AG09309 (cell line): ENCODE measurements at places on chromosomes 2 and 18.

- DNase-seq, result no peak
Measured at GRCh38 chr2:232239951-232240681, 138.4 kb upstream of the ALPP start.

DNA sequence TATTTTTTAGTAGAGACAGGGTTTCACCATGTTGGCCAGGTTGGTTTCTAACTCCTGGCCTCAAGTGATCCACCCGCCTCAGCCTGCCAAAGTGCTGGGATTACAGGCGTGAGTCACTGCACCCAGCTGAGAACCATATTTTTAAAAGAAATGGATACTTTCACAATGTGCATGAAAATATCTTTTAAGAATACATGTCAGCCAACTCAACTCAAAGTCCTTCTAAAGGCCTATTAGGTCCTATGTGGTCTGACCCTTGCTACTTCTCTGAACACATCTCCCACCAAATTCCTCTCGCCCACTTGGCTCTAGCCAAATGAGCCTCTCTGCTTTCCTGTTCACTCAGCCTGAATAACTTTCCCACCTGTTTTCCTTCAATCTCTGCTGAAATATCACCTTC lies 119.6 kb downstream of the MTX2 start:
- DNase-seq, result no peak

DNA sequence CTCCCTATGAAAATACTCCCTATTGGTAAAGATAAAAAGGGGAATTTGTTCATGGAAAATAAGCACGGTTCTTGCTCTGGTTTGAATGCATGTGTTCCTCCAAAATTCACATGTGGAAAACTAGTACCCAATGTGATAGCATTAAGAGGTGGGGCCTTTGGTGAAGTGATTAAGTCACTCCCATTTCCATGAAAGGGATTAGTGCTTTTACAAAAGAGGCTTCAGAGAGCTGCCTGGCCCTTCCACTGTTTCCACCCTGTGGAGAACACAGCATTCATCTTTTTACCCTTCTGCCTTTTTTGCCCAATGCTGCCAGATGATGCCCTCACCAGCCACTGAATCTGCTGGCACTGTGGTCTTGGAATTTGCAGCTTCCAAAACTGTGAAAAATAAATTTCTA lies 666.8 kb downstream of the ARHGAP15 start:
- no peak for DNase-seq

GRCh38 chr2:48738806-48739205 lies 16.7 kb downstream of the LHCGR start:
- no peak for DNase-seq

- DNase-seq, result no peak
Measured at GRCh38 chr18:51522821-51523220, 325.3 kb upstream of the MEX3C start.

DNA sequence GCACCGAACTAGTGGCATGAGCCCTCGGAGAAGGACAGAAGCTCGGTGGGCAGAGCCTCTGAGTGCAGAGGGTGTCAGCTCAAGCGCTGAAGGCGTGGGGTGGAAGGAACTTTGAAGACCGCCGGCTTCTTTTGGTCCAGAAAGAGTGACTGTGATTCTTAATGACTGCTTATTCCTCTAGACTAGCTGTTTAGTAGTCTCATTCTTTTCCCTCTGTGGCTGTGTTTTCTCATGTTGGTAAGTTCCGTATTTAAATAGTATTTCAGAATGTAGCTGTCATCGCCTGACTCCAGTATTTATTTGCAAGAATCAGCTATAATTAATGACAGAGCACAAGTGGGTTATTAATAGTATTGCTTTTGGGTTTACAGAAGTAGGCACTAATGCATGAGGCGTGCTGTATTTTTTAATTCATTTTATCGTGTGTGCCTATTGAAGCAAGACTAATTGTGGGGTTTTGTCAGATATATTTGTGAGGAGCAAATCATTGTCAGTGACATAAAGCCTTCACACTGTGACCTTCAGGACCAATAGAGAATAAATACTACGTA lies 80.8 kb upstream of the NFATC1 start:
- DNase-seq, result no peak

DNA sequence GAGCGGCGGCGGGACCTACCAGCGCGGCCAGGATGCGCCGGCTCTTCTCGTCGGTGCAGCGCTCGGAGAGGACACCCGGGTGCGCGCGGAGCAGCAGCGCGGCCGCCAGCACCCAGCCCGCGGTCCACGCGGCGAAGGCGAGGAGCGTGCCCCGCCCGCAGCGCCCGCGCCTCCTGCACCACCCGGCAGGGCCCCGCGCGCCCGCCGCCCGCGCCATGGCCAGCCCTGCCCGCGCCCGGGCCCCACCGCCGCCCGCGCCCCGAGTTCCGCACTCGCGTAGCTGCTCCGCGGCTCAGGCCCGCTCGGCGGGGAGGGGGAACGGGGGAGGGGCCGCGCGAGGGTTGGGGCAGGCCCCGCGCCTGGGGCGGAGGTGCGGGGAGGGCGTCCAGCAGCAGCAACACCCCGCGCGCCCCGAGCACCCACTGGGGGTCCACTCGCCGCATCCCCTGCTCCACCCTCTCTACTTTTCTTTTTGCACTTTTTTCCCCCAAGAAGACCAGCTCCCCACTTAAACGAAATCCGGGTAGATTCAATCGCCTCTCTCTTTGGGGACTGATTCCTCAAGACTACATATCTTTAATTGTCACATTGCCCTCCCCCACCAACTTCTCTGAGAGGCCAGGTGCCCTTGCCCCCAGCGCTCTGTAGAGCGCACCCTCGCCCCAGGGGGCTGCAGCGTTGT lies at the start of gene DIPK1C:
Gene DIPK1C (minus strand): TSS at position 266 of the 682 bp plus-strand sequence. CDS start 49 bp downstream, at position 217.
- DNase-seq, result no peak

- no peak for DNase-seq
Measured at GRCh38 chr18:62335494-62335893, 10.4 kb downstream of the TNFRSF11A start.

GRCh38 chr2:55550368-55551102 lies 31.0 kb downstream of the CFAP36 start:
- peak; percentile 52 for DNase-seq

GRCh38 chr2:28224648-28225472 lies 167.8 kb upstream of the FOSL2 start:
- peak; percentile 95 for DNase-seq

DNA sequence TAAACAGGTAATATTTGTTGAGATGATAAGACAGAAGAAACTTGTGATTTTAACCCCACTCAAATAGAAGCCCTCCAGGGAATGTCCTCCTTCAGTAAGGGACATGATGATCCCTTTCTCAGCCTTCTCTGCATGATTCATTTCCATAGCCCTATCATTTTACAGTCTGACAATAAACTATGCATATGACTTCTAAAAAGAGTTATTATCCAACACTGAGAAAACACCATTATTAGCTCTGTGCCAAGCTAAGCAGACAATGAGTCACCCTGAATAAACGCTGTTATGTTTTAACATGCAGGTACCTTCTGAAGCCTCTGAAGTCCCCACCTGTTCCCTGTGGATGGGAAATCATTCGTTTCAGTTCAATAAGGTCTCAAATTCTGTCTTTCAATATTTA lies 54.7 kb downstream of the DTNB start:
- DNase-seq, result peak; percentile 33

GRCh38 chr18:35624146-35624545 lies 42.6 kb downstream of the GALNT1 start:
- no peak for DNase-seq

DNA sequence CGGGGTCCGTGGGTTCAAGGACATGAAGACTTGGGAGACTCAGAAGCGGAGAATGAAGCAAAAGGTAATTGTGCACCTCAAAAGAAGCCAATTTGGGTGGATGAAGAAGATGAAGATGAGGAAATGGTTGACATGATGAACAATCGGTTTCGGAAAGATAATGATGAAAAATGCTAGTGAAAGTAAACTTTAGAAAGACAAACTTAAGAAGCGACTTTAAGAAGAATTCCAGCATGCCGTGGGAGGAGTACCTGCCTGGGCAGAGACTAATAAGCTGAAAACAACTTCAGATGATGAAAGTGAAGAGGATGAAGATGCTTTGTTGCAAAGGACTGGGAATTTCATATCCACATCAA lies 43.5 kb downstream of the PSTPIP2 start:
- DNase-seq, result no peak

DNA sequence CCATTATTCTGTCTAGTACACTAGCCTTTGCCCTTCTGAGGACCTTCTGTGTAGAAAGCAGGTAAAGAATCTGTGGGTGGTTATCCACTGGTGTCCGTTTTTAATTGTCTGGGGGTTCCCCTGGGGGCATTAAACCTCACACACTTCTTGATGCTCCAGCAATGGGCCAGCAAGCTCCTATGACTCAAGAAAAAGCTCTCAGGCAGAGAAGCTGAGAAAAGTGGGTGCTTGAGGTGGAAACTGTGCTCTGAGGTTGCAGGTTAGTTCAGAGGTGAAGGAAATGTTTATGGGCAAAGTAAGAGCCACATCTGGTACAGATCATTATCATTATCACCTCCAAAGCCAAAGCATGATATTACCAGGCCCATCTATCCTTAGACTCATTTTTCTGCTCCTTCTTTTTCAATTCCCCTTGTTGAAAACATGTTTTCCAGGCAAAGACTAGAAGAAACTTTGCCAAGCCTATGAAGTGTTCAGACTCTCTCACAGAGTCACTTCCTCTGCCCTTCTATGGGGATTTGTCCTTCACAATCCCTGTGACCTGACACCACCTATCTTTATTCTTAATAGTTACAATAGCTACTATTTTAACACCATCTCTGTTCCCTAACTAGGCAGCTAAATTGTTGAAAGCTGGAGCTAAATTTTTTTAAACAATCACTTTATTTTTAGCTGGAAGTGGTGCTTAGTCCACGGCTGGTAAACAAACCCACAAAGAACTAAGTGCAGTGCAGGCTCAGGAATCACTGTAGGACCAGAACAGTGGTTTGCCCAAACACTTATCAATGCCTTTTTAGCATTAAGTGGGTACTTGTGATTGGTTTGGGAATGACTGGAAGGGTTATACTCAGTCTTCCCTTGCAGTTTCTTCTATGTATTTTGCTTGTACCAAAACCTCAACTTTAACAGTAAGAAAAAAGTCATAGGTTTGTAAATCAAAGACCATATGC lies 512.8 kb upstream of the POU3F3 start:
- DNase-seq, result no peak

DNA sequence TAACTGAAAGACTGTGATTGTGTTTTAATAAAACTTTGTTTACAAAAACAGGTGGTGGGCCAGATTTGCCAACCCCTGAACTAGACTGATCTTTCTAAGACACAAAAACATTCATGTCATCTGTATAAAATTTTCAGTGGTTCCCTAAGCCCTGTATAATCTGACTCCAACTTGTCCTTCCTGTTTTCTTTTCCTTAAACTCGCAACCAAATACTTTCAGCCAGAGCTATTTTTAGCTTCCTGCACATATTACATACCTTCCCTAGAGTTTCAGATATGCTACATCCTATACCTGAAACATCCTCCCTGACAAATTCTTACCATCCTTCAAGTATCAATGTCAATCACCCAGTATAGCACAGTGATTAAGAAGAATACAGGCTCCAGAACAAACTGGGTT lies 4.8 kb downstream of the GCFC2 start:
- DNase-seq, result no peak

- no peak for DNase-seq
Measured at GRCh38 chr2:36369716-36370115, 14.1 kb downstream of the CRIM1 start.

GRCh38 chr2:55138882-55139229 lies 88.6 kb upstream of the RTN4 start:
- no peak for DNase-seq

GRCh38 chr18:78510636-78511035 lies 469.0 kb upstream of the SALL3 start:
- no peak for DNase-seq

DNA sequence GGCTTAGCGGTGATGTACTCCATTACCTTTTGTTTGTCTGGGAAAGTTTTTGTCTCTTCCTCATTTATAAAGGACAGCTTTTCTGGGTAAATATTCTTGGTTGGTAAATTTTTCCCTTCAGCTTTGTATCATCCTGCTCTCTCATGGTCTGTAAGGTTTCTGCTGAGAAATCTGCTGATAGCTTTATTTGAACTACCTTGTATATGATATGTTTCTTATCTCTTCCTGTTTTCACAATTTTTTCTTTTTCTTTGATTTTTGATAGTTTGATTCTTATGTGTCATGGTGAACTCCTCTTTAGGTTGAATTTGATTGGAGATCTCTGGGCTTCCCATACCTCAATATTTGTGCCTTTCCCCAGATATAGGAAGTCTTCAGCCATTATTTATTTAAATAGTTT lies 44.7 kb downstream of the MSTN start:
- DNase-seq, result no peak

GRCh38 chr2:215729985-215730620 lies 283.2 kb downstream of the MREG start:
- DNase-seq, result no peak

DNA sequence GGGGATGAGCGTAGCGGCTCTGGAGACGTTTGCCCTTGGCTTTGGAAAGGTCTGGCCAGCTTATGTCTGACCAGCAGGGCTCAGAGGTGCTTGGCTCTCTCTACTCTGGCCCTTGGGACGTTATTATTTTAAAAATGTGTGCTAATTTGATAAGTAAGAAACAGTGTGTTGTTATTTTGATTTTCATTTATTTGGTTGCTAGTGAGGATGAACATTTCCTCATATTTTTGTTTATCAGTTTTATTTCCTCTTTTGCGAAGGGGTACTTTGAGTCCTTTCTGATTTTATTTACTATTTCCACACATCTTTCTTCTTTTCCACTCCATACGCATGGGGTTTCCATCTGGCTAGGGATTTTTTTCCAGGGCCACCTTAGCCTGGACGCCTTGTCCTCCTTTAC lies 11.4 kb downstream of the CXCR4 start:
- no peak for DNase-seq

DNA sequence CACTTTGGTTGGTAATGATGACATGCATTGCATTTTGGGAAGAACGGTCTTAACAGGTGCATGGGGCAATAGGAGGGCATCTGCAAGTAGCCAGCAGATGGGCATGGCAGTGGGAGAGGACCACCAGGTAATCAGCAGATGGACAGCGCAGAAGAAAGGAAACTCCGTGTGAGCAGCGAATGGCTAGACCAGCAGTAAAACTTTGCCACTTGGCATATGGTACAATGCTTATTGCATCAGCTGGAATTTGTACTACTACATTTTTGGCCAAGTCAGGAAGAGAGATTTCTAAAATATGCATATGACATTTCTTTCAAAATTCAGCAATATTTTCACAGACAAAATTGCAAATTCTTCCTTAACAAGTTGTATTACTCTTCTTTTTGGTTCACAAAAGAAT lies 768.5 kb downstream of the LRP1B start:
- no peak for DNase-seq

DNA sequence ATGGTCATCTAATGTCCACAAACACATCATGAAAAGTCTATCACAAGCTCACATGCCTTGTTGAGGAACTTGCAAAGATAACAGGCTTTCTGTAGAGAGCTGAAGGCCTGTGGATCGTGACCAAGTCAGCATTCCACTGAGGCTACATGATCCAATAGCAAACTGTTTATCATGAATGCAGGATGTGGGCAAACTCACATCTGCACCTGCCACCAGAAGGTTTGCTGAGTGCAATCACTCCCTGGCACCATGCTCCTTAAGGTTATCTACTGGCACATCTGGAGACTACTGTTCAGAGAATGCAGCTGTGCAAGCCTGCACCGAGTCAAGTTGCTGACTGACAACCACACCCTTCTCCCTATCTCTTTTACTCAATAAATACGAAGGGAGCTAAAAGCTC lies 67.3 kb upstream of the ACAA2 start:
- DNase-seq, result no peak

- no peak for DNase-seq
Measured at GRCh38 chr2:70766357-70767078, 1.5 kb downstream of the ADD2 start.
